OCI-LY7 (cell line): ENCODE measurements at places on chromosomes 5 and 9.

- DNase-seq: no peak
Observed at GRCh38 chr5:171436804-171437285, 17.4 kb downstream of the FGF18 start.

DNA sequence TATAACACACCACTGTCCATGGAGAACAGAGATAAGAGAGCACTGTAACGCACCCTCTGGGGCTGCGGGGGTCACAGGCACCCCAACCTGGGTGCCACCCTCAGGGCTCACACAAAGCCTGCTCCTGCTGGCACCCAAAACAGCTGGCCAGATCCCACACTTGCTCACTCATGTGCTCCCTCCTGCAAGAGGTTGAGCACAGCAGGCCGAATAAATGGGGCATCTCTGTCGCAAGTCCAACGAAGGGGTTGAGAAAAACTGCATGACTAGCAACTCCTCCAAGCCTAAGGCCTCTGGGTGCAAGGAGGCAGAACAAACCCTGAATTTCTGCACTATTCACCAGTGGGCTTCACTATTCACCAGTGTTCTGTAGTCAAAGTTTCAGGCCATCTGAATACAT lies 80.3 kb downstream of the SECISBP2 start:
- no peak for DNase-seq

DNA sequence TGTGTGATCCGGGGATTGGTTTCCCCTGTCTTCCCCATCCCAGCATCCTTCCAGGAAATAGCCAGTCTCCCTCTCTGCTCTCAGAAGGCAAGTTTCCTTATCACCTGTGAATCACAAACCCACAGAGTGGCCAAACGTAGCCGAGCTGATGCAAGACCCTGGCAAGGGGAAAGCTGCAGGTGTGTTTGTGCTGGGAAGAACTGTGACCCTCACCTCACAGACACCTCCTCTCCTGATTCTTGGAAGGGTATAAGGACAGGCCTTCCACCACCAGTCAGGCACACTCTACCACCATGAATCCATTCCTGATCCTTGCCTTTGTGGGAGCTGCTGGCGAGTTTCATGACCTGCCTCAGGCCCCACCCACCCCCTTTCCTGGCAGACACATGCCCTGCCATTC lies at the start of gene PRSS3:
TSS of gene PRSS3 (plus strand) at position 281 of the 400 bp plus-strand sequence. CDS start at position 294, 13 bp downstream.
- no peak for DNase-seq

DNA sequence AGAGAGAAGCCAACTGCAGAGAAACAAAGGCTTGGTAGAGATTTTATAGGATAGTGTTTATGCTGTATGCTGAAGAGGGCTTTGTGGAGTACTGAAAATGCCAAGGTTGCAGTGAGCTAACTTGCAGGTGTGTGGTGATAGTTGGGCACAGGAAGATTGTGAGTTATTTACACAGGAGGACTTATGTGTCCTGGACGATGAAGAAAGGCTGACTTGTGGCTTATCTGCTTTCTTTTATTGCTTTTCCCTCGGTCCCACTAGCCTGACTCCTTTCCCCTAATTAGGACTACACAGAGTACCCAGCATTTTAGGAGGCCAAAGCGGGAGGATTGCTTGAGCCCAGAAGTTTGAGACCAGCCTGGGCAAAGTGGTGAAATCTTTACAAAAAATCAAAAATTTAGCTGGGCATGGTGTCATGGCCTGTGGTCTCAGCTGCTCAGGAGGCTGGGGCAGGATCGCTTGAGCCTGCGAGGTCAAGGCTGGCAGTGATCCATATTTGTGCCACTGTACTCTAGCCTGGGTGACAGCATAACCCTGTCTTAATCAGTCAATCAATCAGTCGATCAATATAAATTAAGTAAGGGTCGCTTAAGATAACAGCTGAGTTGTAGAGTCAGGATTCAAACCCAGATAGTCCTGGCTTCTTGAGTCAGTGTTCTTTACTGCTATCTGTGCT lies 61.9 kb downstream of the UBE2R2 start:
- no peak for DNase-seq

DNA sequence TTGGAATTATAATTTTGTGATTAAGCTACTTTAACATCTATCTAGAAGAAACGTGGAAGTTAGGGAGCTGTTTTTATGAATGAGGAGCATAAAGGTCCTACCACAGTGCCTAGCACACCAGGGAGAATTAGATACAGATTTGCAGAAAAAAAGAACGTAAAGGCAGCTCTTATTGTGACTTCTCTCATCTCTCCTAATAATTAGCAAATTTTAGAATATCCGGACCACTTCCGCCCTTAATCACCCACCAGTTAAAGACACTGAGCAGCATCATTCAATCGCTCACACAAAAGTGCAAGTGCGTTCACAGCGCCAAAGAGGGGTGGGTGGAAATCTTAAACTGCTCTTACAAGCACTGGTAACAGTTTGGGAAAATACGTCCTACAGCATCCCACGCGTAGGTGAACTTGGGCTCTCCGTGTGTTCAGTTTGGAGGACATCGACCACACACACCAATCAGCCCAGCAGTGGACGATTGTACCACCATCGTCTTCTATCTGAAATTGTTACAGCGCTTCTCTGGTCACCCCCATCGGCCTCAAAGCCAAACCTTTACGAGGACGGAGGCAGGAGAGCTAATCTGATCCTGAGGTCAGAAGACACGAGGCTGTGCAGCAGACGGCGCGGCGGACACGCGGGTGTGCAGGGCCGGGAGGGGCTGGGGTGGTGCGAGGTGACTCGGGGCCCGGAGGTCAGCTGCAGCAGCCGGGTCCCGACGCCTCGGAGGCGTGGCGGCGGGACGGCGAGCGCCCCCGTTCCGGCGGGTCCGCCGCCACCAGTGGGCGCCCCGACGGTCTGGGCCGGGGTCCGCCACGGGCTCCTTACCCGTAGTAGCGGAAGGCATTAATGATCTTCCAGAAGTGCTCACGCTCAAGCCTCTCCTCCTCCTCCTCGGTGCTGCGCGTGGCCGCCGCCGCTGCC lies 646 bp downstream of the CARNMT1 start:
- DNase-seq: peak; percentile 72

DNA sequence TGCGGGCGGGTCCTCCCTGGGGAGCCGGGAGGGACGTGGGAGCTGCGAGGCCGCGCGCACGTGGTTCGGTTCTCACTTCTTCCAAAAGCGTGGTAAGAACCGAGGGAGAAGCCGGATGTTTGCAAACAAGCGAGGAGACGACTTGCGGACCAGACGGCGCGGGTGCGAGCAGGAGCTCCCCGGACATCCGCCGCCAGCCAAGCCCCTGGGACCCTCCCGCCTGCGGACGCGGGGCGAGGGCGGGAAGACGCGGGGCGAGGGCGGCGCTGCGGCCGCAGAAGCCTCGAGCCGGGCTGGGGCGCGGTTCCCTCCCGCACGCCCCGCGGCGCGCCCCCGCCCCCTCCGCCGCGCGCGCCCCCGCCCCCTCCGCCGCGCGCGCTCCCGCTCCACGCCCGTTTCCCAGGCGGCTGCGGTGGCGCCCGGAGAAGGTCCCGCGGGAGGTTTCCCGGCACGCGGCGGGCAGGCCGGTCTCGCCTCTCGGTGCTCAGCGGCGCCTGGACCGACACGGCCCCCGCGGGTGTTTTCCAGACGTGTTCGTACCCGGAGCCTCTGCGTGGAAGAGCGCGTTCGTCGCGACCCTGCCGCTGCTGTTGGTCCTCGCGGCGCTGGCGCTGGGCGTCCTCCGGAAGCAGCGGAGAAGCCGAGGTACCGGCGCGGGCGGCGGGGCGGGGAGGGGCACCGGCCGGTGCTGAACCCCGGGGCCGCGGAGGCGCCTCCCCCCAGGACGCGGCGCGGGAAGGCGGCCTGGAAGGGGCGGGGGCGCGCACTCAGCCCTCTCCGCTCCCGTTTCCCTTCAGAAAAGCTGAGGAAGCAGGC lies 12.8 kb downstream of the BTNL9 start:
- peak; percentile 86 for DNase-seq

- no peak for DNase-seq
Observed at GRCh38 chr9:17938035-17938655, 359.3 kb downstream of the SH3GL2 start.

GRCh38 chr5:177604116-177604521 lies 4.2 kb downstream of the B4GALT7 start:
- DNase-seq: no peak

DNA sequence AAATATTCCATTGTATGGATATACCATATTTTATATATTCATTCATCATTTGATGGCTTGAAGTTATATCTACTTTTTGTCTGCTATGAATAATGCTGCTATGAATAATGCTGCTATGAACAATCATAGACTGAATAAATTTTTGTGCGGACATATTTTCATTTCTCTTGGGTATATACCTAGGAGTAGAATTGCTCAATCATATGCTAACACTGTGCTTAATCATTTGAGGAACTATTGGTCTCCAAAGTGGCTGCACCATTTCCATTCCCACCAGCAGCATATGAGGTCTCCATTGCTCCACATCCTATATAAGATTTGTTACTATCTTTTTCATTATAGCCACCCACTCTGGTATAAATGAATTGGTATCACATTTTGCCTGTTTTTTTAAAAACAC lies 18.3 kb upstream of the TEK start:
- no peak for DNase-seq

DNA sequence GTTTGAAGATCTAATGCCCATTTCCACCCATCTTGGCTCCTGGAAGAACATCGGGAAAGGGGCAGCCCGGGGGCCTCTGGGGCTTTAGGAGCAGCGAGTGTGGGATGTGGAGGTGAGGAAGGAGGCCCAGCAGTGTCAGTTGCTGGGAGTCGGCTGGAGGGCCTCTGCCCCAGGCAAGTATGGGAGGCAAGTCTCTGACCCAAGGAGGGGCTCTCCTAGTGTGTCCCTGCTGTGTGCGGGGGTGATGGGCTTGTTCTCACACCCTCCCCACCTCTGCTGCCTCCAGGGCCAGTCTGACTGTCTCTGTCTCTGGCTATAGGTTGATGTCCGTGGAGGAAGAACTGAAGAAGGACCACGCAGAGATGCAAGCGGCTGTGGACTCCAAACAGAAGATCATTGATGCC lies 129.7 kb downstream of the DAB2IP start:
- DNase-seq: no peak

- DNase-seq: no peak
Observed at GRCh38 chr5:79436821-79437220, 77.1 kb downstream of the HOMER1 start.

- DNase-seq: peak; percentile 84
Observed at GRCh38 chr9:94860678-94861588, 134.4 kb downstream of the AOPEP start.

DNA sequence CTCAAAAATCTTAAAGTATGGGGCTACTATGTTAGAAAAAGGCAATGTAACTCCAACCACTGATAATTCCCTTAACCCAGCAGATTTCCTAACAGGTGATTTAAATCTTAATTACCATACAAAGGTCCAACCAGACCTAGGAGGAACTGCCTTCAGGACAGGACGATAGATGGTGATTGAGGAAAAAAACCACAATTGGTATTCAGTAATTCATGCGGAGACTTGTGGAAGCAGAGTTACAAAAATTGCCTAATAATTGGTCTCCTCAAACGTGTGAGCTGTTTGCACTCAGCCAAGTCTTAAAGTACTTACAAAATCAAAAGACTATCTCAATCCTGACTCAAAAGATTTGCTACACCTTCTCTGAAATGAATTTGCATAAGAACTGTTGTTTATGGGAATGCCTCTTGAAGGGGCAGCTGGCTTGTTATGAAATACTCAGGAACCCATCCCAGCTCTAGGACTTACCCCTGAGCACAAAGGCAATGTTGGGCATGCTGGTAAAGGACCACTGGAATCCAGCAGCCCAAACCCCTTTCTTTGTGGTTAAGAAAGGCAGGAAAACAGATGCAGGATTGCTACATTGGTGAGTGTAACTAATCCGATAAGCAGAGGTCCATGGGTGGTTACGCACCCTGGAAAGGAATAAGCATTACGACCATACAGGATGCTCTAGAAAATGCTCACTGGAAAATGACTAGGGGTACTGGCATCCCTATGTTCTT lies 26.7 kb upstream of the EPB41L4A start:
- no peak for DNase-seq

- DNase-seq: no peak
Observed at GRCh38 chr5:145846081-145846480, 10.9 kb upstream of the PRELID2 start.

DNA sequence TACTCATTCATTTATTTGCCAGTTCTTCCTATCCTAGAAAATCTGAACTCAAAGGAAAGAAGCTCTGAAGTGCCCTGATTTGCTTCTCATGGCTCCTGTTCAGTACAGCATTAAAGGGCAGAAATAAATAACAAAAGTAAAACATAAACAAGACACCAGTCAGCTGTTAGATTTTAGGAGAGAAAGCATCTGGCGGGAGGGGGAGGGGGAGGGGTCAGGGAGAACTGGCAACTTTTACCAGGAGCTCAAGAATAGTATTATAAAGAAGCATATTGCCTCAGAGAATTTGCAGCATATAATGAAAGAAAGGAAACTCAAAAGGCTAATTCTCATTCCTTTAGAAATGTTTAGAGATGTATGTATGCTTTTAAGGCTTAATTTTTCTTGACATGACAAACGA lies 68.1 kb downstream of the SEMA6A start:
- DNase-seq: no peak
